ENCODE measurements at places on chromosomes 7 and 10.

DNA sequence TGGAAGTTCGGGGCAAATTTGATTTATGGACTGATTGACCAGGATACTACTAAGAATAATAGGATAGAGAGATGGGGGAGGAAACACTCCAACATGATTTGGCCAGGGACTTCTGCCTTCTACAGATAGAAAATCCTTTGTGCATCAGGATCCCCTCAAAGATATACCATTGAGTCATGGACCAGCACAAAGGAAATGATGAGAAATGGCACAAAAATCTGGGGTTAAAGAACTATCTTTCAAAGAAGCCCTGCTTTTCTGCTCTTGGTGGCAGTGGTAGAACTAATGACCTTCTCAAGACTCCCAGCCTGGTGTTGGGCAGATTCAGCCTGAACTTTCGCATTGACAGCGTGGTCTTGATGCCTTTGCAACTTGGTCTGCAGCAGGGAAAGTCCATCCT, 27.6 kb upstream of the LAMB1 start:
- DNase-seq: no peak

DNA sequence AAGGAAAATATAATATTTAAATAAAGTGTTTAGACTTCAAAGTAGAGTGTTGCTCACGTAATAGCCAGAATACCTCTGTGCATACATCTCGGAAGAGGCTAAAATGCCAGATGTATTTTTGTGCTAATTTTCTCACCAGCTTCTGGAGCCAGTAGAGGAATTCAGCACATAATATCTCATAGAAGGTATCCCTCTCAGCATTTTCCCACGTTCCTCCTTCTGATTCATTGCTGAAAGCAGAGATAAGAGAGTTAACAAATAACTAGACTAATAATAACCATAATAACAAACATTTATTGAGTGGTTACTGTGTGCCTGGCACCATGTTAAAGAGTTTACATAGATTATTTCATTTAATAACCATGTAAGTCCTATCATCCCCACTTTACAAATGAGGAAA, 123.6 kb downstream of the VTI1A start:
- DNase-seq: no peak

DNA sequence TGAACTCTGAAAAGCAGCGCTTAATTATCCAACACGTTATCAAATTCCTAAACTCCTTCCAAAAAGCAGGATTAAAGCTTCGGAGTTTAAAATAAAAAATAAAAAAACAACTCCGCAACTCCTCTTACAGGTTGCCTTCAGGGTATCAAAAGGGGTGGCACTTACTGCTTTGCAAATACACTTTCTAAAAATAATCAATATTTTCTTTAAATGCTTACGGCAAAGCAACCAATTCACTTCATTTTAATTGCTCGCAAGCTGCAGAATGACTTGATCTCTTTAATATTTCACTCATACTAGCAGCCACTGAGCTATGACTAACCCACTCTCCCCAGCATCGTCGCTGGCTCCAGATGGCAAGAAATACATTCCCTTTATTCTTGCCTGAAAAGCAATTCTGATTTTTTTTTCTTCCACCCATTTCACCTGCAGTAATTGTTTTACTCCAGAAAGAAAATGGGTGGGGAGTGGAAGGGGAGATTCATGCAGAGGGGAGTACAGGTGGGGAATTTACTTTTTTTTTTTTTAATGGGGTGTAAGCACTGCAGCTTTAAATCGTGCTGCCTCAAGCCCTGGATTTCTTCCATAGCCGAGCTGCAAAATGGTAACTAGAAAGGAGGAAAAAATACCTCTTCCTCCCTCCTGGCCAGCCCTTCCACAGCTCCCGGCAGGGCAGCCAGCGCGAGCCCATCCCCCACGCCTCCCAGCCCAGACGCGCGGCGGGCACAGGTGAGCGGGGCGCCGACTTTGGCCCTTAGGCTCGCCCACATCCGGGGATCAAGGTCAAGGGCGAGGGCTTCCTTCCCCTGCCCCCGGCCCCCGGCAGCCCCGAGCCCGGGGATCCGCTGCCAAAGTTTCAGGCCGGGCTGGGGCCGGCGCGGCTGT, 54.2 kb upstream of the FHIP2A start:
- no peak for DNase-seq

DNA sequence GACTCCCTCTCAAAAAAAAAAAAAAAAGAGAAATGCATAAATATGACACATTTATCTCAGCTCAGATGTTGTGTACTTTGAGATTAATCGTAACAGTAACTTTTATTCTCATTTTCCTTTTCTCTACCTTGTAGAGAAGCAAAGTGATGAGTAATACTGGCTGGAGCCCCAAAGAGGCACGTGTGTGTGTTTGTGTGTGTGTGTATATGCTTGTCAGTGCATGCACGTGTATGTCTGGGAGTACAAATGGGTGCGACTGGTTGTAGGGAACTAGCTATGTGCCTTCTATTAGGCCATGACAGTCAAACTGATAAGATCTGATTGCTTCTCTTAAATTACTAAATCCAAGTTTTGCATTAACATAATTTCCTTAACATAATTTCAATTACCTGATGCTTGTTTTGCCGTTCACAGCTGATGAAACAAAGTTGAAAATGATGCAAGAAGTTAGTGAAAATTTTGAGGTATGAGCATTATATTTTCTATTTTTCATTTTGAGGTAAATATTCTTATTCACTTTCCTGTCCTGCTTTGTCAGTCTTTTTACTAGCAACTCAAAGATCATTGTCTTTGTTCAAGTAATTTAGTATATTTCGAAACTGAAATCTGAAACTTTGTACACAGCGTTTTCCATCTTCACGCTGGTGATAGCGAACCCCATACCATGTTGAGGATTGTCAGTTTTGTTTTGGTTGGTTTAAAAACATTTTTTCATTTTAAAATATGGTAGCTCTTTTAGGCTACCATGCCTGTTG, 3.4 kb downstream of the TRRAP start:
- no peak for DNase-seq

DNA sequence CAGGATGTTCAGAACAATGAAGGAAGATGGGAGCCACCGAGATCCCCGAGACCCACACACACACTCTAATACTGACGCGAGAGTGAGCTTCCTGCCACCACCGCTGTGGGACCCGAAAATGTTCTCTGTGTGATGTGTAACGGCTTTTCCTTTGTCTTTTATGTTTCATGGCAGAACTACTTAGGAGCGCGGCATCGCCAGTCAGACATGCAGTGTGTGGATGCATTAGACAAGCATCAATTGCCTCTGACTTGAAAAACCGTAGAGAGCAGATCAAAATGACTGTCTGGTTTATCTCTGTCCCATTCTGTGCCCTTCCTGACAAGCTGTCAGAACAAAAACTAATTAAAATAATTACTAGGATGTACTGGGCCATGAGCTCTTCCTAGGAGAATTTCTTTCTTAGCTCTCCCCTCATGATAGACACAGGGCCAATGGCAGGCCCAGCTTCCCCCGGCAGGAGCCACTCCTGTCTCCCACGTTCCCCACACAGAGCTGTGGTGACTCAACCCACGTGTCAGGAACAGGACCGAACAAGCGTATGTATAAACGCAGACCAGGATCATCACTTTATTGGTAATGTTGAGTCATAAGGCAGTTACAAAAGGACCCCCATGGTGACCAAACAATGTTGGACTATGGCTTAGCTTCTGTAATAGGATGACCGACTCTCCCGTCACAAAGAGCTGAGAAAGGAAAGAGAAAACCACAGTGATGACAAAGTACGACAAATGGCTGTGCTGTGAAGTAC, 705.0 kb downstream of the PARD3 start:
- DNase-seq: no peak

DNA sequence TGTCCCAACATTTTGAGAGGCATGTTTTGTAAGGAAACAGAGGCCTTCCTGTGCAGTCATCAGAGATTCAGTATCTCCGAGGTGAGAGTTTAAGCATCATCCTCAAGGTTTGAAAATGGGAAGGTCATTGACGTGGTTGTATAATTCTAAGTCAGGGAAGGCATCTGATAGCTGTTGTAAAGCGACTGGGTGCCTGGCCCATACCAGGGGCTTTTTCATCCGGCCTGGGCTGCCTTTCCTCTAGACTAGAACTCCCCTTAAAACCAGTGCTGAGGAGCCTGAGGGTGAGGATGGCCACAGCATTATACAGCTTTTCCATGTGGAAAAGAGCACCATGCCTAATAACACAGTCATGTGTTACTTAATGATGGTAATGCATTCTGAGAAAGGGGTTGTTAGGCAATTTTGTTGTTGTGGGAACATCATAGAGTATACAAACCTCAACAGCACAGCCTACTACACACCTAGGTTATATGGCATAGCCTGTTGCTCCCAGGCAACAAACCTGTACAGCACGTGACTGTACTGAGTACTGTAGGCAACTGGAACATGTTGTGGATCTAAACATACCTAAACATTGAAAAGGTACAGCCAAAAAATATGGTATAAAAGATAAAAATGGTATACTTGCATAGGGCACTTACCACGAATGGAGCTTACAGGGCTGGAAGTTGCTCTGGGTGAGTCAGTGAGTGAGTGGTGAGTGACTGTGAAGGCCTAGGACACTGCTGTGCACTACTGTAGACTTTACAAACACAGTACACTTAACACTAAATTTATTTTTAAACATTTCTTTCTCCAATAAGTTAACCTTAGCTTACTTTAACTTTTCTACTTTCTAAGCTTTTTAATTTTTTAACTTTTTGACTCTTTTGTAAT, 13.5 kb upstream of the CACUL1 start:
- DNase-seq: no peak

DNA sequence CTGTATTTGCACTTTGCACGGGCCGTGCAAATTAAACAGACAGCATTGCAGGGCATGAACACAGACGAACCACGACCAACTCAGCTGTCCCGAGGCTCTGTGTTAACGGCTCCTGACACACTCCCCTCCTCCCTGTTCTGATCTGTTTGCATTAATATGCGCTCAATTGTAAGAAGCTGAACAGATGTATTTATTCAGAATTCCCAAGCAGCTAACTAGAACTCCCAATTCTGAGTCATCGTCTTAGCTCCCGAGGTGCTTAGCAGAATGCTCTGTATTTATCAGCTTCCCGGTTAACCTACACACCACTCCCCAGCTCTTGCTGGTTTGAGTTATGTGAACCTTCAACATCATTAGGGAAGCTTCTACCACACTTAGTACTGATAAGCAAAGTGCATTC, 286.4 kb downstream of the PTPRN2 start:
- no peak for DNase-seq

- DNase-seq: no peak
These were observed 20.0 kb upstream of the CREB3L2 start for GRCh38 chr7:138021889-138022288.

DNA sequence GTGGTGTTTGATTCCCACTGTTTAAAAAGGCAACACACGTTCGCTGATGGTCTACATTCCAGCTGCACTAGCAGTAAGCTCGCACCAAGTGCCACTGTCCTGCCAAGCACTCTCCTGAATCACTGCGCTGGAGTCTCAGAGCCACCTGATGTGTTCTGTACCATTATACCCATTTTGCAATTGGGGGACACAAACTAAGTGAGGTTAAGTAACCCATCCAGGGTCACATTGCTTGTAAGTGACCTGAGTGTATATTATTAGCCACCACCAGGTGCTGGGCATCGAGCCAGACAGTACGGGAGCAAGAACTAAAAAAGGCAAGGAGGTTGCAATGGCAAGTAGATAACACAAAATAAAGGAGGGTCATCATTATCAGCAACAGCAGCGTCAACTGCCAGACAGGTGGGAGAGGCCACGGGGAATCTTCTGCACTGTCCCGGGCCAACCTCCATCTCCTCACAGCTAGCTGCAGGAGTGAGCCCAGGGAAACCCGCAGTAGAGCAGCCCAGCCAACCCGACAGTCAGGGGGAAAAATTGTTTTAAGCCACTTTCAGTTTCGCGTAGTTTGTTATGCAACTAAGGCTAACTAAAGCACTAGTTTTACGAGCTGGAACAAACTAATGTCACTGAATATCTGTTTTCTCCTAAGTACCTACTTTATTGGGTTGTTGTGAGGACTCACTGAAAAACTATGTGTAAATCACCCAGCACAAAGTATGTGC, 712 bp upstream of the CPVL start:
- DNase-seq: no peak

- no peak for DNase-seq
These were observed at the start of gene PDLIM1 for GRCh38 chr10:95290461-95291364. PDLIM1 (minus strand) TSS chr10:95291003; CDS start chr10:95290915, 88 bp downstream.

DNA sequence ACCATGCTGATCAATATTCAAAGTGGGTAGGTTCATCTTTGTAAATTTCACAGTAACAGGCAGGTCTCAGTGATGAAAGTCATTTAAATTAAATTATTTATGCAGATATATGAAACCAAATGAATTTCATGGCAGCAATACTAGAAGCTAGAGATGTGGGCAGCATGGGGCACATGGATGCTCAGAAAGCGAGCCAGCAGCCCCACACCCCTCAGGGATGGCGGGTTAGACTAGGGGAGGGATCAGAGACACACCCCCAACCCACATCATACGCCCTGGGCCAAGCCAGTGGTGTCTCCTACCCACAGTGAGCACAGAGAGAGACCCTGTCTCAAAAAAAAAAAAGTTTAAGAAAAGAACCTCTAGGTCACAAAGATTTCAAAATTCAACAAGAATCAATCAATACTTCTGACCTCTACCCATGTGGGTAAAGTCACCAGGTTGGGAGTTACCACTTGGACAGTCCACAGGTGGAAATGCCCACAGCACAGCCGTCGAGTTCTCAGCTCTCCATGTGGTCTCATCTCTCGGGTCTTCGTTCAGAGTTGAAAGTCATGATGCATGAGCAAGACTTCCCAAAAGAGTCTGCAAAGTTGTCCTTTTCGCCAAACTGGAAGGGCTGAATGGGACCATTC, 79.3 kb upstream of the PPP2R2D start:
- peak; percentile 23 for DNase-seq

GRCh38 chr10:86044029-86044428, 322.6 kb downstream of the GRID1 start:
- DNase-seq: no peak

DNA sequence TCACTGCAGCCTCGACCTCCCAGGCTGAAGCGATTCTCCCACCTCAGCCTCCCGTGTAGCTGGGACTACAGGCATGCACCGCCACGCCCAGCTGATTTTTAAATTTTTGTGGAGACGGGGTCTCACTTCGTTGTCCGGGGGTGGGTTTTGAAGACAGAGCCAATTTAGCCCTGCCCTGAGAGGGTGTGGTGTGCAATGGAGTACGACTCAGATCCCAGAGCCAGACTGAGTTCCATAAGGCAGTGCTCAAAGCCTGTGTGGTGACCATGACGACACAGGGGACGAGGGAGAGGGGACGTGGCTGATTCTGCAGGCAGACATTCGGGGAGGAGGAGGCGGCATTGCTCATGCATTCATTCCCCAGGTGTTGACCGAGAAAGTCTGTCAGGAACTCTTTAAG, 72.1 kb downstream of the ZMIZ1 start:
- no peak for DNase-seq

DNA sequence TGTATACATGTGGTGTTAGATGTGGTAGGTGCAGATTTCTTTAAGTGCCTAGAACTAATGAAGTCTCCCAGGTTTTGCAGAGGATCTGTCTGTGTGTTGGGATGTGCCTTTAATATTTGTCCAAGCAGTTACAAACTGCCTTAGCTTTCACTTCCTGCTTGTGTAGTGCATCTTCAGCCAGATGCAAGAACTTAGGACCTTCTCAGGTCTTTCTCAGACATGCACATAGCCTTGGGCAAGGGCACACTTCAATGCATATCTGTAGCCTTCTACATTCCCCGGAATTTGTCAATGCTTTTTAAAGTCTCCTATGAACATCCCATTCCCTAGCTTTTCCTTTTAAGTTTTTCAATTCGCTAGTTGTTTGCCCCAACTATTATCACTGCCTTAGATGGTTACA, 47.2 kb upstream of the SLC39A12 start:
- DNase-seq: no peak

All from left forelimb (tissue), 1 donor.